ENCODE measurements at places on chromosomes 7 and 10.

- no peak for DNase-seq
Measured at GRCh38 chr7:99409806-99410205, 1.0 kb downstream of the BUD31 start.

DNA sequence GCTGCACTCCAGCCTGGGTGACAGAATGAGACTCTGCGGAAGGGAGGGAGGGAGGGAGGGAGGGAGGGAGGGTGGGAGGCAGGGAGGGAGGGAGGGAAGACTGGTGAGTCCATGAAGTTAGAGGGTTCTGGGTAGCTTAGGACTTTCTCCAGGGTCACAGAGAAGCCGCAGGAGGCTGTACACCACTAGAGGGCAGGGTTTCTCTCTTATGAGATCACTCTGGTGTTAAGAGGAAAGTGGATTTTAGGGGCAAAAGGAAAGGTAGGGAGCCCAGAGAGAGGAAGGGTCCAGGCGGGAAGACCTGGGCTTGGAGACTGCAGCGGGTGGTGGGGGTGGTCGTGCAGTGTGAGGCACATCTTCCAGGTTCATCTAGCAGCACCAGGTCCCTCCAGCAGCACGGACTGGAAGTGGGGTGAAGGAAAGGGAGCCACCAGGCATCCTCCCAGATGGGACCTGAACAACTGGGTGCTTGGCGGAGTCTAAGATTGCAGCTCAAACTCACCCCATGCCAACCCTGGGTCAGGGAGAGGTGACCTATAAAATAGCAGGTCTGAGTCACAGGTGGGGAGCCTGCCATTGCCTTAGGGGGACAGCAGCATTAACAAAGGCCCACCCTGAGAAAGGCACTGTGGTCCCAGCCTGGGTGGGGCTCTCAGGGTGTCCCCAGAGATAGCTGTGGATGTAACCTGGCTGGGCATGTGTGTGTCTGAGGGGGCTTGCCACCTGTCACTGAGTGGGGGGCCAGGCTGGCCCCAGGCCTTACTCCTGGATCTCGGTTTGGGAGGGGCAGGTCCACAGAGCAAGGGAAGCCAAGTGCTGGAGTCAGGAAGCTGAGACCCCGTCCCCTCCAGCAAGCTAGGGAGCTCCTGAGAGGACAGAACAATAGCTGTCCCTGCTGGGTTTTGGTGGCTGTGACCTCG lies 48.5 kb upstream of the SLC29A3 start:
- no peak for DNase-seq

- DNase-seq, result no peak
Measured at GRCh38 chr7:108029034-108029433, 26.1 kb upstream of the LAMB1 start.

GRCh38 chr10:109663122-109663521 lies 260.2 kb downstream of the XPNPEP1 start:
- no peak for DNase-seq

Data from NCI-H1417 treated with DMSO at 0.1 percent for 48 hours (cell line).